ENCODE measurements at places on chromosomes 5 and 9.
A peak's percentile ranks its signal among the peaks of the same experiment; 100 is the strongest.

GRCh38 chr5:43050384-43050783 is 10.3 kb upstream of the ANXA2R start:
- no peak for DNase-seq

DNA sequence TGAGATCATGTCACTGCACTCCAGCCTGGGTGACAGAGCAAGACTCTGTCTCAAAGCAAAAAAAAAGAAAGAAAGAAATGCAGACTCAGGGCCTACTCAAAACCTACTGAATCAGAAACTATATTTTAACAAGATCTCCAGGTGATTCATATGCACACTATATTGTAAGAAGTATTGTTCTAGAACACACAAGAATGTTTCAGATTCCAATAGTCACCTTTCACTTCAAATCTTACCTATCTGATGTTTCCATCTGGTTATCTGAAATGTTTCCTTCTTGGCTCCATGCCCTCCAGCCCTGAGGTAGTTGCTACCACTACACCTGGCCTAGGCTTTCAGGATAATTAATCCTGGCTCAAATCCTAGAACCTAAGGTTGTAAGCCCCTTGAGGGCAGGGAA is 36.8 kb upstream of the SNX2 start:
- no peak for DNase-seq

DNA sequence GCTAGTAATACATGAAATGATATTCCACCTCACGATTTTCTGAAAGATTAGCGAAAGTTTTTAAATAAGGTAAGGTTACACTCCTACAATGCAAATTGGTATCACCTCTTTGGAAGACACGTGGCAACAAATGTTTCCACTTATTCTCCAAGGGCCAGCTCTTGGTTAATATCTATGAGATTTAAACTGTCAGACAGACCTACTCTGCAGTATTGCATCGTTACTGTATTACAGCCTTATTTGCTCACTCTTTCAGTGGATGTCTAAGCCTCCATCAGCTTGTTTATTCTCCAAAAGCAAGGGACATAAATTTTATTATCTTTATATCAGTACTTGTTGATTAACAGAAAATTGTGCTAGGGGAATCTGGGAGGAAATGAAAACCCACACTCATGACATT is 135.7 kb downstream of the MLLT3 start:
- no peak for DNase-seq

DNA sequence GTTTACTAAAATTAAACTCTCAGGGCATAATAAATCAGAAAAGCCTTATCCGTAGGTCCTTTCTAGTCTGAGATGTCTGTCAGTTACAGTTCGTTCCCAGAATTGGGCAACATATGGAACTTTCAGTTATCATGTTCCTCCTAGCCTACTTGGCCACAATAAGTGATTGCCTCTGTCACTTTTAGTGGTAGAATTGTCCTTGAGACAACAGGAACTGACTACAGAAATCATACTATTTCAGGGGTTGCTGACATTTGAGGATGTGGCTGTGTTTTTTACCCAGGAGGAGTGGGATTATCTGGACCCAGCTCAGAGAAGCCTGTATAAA is 956 bp downstream of the ZNF189 start:
- no peak for DNase-seq

- peak; percentile 61 for DNase-seq
Measured at GRCh38 chr9:124894741-124895170, 32.8 kb downstream of the ARPC5L start.

GRCh38 chr5:9440517-9440916 is 105.4 kb downstream of the SEMA5A start:
- no peak for DNase-seq

DNA sequence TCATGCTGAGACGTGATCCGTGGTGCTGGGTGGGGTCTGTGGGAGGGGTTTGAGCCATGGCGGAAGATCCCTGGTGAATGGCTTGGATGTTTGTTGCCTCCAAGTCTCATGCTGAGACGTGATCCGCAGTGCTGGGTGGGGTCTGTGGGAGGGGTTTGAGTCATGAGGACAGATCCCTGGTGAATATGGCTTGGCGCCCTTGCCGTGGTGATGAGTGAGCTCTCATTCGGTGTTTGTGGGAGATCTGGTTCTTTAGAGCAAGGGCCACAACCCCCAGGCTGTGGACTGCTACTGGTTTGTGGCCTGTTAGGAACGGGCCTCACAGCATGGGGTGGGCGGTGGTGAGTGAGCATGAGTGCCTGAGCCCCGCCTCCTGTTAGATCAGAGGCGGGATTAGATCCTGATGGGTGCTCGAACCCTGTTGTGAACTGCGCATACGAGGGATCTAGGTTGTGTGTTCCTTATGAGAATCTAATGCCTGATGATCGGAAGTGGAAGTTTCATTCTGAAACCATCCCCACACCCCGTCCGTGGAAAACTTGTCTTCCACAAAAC is 31.2 kb downstream of the NKD2 start:
- DNase-seq, result no peak

DNA sequence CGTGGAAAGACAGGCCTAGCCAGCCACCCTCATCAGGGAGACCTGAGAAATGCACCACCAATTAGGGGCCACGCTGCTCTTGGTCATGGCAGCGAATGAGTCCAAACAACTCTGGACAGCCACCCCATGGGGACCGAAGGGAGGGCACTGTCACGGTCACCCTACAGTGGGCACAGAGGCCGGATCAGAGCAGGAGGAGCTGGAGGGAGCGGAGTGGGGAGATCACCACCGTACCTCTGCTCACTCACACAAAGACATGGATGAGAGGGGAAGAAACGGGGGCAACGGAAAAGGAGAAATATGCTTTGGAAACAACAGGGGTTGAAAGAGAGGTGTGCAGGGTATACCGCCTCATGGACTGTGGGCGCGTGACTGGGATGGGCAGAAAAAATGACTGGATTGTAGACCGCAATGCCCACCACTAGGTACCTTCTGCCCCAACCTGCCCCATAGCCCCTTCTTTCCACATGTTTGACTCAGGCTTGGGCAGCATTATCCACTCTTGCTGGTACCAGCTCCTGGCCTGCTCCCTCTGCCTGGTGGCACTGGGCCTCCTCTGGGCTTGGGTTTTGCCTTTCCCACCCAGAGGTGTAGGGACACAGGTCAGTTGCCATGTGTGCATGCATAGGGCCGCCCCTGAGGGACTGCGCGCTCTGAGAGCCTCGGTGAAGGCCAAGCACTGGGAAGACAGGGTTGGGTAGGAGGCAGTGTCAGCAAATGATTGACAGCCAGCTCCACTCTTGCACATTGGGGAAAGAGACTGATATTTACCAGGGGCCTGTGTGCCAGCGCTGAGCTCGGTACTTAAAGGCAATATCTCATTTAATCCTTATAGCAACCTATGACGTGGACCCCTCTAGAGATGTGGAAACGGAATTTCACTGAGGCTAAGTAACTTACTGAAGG is 76.6 kb downstream of the CRB2 start:
- DNase-seq, result no peak

GRCh38 chr5:159017786-159018185 is 81.9 kb downstream of the EBF1 start:
- DNase-seq, result no peak

DNA sequence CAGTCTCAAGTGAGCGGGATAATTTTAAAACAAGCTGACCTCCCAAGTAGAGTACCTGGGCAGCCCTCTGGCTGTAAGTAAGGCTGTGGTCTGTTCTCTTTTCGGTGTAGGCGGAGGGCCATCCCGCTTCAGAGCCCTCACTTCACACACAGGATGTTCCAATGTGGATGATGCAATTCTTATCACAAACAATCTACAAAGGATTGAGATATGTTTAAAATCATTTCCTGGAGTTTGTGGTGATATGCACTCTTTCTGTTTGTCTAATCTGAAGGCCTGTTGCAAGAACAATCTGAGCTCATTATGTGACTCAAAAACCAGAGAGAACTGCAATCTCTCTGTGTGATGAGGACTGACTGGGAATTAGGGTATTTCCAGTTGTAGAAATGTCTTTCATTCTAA is 42.5 kb downstream of the ITGA2 start:
- no peak for DNase-seq

DNA sequence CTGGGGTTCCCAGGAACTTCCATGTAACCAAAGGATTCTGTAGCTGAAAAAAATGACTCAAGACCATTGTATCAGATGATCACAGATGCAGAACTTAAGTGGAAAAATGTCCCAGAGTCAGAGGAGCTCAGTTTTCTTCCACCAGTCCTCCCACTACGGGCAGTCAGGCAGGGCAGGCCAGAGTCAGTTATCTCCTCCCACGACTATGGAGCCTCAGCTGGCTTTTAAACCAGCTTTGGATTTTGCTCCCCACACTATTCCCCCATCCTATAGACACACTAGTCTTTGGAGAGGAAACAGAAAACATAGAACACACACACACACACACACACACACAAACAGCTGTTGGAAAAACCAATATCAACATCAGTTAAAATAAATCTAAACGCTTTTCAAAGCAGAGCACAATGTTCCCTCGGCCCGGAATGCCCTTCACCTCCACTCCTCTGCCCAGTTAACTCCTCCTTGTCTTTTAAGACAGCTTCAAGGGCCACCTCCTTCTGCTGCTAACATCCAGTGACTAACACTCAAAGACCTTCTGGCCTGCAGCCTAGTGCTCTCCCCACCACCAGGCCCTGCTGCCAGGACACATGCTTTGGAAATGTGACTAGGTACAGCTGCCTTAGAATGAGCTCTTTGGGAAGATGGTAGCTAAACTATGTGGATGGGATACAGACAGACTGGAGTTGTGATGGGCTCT is 56.8 kb downstream of the NIPAL4 start:
- no peak for DNase-seq

GRCh38 chr9:90394871-90395270 is 247.8 kb downstream of the DIRAS2 start:
- no peak for DNase-seq

GRCh38 chr9:14857449-14858305 is 52.6 kb downstream of the FREM1 start:
- no peak for DNase-seq

- DNase-seq, result no peak
Measured at GRCh38 chr5:142828797-142829535, 58.8 kb downstream of the ARHGAP26 start.

GRCh38 chr9:12889402-12890106 is 114.7 kb downstream of the LURAP1L start:
- DNase-seq, result no peak

DNA sequence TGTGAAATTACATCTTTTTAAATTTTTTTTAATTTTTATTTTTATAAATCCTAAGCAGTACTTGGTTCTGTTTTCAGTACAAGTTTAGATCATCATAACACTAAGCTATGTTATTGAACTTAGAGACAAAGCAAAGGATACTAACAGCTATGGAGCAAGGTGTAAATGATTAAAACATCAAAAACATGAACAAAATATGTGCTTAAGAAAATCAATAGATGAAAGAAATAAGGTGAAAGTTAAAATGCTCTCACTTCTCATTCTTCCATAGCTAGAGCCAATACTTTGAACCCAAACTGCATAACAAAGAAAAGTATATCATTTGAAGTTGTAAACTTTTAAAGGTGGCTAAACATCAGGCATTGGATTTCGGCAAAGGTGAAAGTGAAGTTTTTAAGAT is 292.3 kb upstream of the PUM3 start:
- DNase-seq, result no peak

- no peak for DNase-seq
Measured at GRCh38 chr5:168914491-168914890, 335.3 kb upstream of the PANK3 start.

DNA sequence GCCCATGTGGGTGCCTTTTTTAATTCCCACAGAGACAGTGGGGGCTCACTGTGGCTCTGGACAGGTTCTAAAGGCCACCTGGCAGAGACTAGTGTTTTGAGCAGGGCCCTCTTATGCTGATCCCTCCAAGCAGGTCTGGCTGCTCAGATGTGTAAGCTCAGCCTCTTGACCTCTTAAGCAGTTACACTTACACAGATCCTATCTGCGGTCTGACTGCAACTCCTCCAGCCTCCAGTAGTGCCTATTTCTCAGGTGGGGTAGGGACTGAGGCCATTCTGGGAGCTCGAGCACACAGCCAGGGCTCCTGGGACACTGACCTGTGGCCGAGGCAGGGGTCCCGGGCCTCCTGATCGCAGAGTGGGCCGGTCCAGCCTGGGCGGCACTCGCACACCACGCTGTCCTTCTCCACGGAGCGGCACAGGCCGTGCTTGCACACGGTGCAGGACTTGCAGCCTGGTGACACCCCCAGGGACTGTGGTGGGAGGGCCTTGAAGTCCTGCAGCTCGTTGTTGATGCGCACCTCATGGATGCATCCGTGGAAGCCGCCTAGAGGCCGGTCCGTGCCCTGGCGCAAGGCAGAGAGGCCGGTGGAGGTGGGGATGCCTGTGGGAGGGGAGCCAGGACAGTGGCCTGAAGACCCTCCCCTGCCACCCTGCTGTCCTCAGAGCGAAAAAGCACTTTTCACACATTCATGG is 91.9 kb upstream of the PANK3 start:
- no peak for DNase-seq

DNA sequence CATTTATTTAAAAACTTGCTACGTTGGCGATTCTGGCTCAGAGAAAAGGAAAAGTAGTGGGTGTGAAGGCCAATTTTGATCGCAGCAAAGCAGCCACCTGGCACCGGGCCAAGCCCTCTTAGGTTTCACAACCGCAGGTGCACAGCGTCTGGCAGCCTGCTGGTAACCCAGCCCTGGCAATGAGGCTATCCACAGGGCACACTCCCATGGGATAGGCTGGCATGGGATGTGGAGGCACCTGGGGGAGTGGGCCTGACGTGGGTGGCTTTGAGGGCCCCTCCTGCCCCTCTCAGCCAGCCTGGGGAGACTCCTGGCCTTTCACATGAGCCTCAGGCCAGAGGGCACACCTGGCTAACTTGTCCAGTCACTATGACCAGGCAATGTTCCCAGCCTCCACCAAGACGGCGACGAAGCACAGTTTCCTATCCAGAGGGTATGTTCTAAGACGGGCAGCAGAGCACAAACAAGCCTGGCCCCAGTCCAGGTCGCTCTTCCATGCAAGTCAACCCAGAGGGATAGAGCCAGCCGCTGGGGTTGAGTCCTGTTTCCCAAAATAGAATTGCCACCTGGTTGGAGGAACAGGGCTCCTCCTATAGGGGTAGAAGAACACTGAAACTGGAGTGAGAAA is 19.0 kb downstream of the CMBL start:
- peak; percentile 35 for DNase-seq

DNA sequence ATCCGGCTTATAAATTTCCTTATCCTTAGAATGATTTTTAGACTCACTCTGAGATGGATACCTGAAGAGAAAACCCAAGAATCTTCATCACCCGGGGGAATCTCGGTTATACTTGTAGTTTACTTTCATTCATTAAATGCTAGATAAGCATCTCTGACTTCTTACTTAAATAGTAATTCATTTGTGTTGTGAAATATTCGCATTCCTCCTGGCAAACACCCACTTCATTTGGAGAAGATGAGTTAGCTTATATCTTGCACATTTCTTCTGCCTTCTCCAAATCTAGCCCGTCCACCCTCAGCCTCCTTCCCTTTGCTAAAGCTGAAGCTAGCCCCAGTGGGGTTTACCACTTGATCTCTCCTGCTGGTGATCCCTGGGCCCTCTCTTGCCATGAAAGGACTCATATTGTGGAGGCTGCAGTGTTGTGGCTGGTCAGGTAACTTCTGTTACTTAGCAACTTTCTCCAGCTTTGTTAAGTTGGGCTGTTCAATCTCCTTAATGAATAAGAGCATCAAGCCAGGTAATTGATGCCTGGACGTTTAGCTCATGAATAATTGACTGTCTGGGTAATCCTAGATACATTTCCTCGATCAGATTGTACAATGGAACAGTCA is 11.3 kb upstream of the POU4F3 start:
- DNase-seq, result no peak

Measured in B cell (primary cell).